ENCODE measurements at places on chromosomes 2 and 18.

GRCh38 chr2:234680688-234681619 is 184.1 kb upstream of the ARL4C start:
- no peak for DNase-seq

DNA sequence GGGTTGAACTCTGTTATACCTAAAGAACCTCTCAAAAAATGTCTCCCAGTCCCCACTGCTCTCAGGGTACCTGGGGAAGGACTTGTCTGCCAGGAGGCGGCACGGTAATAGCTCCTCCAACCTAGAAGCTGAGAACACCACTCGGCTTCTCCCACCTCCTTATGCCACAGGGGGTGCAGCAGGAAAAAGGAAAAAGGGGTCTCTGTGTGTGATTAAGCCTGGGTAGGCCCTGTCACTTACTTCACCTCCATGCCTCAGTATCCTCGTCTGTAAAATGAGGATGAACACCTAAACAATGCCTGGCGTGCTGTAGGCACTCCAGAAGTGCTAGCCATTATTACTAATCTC is 76.6 kb downstream of the EMX1 start:
- no peak for DNase-seq

DNA sequence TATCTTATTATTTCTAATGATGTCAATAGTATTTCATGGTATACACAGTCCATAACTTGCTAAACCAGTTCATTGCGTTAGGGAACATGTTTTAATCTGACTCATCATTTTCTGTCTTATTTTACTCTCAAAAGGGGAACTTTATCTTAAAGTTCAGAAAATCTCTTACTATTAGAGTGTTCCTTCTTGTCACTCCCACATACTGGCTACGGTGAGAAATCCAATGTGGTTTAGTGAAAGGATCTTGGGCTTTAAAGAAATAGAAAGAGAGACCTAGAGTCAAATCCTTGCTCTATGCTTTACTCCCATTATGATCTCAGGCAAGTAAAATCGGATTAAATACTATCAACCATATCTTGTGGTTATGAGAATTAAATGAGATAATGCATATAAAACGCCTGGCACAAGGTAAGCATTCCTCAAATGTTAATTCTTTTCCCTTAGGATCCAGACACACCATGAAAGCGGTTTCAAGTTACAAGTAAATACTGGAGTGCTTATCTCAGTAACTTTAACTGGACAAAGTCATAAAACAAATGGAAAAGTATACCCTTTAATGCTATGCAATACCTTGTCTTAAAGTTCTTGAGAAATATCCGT is 576.0 kb downstream of the ARHGAP15 start:
- DNase-seq: no peak

- no peak for DNase-seq
These were observed 172.2 kb upstream of the SETBP1 start for GRCh38 chr18:44508474-44508873.

- peak; percentile 35 for DNase-seq
These were observed 437.7 kb downstream of the SATB2 start for GRCh38 chr2:199019898-199020507.

- no peak for DNase-seq
These were observed 211.6 kb downstream of the MGAT5 start for GRCh38 chr2:134465228-134466105.

GRCh38 chr2:210626849-210627248 is 70.5 kb downstream of the CPS1 start:
- DNase-seq: no peak

GRCh38 chr18:21194871-21195771 is 46.9 kb upstream of the GREB1L start:
- peak; percentile 45 for DNase-seq

GRCh38 chr2:148814143-148814859 is 60.7 kb upstream of the KIF5C start:
- DNase-seq: no peak

DNA sequence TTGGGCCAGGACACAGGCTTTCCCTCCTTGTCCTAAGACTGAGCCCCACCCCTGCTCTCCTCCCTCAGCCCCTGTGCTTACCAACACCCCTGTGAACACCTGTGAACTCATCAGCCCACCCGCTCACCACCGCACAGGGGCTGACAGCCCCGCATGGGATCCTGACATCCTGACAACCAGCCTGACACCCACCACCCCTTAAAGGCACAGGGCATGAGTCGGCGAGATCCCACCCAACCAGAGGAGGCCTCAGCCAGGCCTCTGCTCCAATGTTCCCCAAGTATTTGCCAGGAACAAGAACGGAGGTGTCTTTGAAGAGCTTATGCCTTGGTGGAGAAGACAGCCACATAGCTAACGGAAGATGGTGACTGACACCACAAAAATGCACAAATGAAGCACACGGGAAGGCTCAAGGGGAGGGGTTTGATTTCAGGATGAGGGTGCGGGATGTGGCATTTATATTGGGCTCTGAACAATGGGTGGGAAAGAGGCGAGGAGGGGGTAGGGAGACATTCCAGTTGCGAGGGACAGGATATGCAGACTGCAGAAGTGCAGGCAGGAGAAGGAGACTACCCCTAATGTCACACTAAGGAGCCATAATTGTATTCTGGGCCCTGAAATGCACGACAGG is 11.0 kb downstream of the RAB11FIP5 start:
- no peak for DNase-seq

- DNase-seq: no peak
These were observed 678 bp upstream of the OTX1 start for GRCh38 chr2:63049970-63050333.

- DNase-seq: no peak
These were observed 35.4 kb upstream of the DNAH7 start for GRCh38 chr2:196104066-196104465.

DNA sequence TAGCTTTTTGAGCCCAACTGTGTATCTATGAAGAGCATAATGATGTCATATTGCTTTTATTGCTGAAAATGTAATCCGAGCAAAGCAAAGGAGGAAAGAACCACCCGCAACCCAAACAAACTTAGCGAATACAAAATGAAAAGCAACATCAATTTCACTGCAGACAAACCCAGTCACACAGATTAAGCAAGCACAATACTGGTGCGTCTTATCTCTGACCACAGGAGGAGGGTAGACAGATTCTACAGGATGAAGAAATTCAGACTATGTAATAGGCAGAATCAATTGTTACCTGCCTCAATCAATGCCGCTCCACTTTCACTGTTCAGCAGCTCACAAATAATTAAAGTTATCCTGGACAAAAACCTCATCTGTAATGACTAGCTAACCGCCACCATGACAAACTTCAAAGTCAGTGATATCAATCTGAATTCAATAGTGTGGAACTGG is 115.5 kb upstream of the SP3 start:
- no peak for DNase-seq

DNA sequence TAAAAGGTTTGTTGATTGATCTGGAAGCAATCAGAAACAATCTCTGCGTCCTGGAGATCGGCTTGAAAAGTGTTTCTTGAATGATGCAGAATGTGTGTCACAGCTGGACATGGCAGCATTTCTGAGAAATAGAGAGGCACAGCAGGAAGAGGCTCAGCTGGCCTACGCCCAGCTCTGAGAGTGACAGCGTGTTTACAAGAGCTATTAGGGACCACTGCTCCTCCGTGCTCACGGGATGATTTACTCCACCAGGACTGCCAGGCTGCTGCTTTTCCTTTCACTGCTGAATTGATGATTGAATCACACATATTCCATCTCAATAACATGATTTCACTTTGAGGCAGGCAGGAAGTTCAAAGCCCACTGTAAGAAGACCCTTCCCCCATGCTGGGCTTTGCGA is 62.8 kb downstream of the GALNT14 start:
- DNase-seq: no peak

DNA sequence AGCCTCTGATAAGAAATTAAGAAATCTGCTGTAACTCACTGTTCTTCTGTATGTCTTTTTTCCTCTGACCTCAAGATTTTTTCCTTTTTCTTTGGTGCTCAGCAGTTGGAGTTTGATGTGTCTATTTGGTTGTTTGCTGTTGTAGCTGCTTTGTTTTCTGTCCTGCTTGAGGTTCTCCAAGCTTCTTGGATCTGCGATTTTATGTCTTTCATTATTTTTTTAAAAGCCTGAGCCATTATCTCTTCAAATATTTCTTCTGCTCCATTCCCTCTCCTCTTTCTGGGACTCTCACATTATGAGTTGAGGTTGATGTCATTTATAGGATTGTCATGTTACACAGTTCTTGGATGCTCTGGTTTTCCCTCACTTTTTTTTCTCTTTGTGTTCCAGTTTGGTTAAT is 47.7 kb downstream of the RAMP1 start:
- no peak for DNase-seq

- DNase-seq: no peak
These were observed 102.5 kb downstream of the EVA1A start for GRCh38 chr2:75458201-75458600.

DNA sequence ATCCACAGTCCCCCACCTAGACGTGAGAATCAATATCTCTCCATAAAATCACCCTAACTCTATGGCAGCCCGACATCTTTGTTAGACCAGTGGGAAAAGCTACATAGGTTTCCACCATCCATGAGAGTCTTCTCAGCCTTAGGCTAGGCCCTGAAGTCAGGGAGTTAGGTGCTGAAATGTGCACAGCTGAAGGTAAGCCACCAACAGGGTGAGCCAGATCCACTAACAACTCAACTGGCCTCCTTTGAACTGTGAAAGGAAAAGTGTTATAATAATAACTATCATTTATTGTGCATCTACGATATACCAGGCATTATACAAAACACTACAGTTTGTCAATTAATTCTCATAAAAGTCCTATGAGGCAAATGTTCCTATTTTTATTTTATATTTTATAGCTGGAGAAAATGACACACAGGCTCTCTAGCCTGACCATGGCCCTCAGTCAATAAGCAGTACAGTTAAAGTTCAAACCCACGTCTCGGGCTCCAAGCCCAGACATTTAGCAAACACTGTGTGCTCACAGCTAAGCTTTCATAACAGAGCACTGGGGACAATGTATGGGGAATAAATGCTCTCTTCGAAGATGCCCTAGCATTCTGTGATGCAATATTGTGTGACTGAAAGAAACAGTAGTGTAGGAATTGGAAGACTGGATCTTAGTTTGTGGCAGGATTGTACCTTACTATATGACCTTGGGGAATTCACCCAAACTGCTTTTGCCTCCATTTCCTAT is 11.2 kb upstream of the CYP27C1 start:
- peak; percentile 21 for DNase-seq

- no peak for DNase-seq
These were observed 17.5 kb upstream of the FAHD2A start for GRCh38 chr2:95384854-95385569.

- no peak for DNase-seq
These were observed 307.6 kb upstream of the CDH20 start for GRCh38 chr18:61025596-61025995.

- no peak for DNase-seq
These were observed 42.8 kb downstream of the ITSN2 start for GRCh38 chr2:24317491-24317920.

GRCh38 chr2:95073856-95074662 is 47.5 kb downstream of the MRPS5 start:
- peak; percentile 93 for DNase-seq

DNA sequence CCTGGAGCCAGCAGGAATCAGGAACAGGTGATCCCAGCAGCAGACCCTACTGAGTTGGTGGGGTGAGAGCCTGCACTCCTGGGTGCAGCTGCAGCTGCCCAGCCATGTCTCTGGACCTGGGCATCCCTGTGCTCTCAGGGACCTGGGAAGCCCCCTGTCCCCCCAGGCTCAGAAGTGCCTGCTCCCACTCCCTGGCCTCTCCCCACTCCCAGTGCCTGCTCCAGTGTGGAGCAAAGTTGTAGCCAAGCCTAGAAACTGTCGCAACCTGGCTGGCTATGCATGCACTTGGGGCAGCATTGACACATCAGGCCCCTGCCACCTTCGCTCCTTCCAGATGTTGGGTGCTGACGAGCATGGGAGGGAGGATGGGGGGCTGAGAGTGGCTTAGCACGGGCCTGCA is 1124.7 kb upstream of the ACVR2A start:
- no peak for DNase-seq

GRCh38 chr2:74778381-74779264 is 55.3 kb upstream of the HK2 start:
- DNase-seq: no peak

- no peak for DNase-seq
These were observed 309.2 kb upstream of the TCF4 start for GRCh38 chr18:55897091-55897689.

DNA sequence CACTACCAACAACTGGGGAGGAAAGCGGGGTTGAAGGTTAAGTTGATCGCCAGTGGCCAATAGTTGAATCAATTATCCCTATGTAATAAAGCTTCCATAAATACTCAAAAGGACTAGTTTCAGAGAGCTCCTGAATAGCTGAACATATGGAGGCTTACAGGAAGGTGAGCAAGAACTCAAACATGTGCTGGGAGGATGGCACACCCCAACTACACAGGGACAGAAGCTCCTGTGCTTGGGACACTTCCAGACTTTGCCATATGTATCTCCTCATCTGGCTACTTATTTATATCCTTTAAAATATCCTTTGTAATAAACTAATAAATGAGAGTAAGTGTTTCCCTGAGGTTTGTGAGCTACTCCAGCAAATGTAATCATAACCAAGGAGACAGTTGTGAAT is 115.7 kb downstream of the HNMT start:
- no peak for DNase-seq

DNA sequence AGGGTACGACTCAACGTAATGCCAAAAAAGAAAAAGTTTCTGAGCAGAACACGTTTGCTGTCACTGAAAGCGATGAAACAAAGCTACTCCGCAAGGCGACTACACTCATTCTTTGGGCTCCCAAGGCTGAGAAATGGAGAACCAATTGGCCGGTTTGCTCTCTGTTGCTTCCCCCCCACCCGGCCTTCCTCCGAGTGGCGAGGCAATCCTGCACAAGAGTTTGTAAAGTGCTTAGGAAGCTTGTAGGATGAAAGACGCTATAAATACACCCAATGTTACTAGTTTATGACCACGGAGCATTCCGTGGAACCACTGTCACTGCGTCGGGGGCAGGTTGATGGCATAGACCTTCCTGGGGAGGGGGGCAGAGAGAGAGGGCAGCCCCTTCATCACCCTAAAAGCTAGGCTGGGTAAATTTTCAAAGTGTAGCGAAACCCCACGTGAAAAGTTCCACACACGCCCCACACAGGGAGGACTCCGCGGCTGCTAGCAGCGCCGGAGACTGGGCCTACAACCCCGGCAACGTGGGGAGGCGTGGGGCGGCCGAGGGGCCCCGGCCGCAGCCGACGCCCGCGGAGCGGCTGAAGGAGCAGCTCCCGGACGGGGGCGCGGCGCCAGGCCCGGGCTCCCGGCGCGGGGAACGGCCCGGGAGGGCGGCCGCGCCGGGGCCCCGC is 915 bp downstream of the CUL3 start:
- peak; percentile 38 for DNase-seq

- DNase-seq: no peak
These were observed 54.8 kb upstream of the DOCK10 start for GRCh38 chr2:225097035-225097434.

DNA sequence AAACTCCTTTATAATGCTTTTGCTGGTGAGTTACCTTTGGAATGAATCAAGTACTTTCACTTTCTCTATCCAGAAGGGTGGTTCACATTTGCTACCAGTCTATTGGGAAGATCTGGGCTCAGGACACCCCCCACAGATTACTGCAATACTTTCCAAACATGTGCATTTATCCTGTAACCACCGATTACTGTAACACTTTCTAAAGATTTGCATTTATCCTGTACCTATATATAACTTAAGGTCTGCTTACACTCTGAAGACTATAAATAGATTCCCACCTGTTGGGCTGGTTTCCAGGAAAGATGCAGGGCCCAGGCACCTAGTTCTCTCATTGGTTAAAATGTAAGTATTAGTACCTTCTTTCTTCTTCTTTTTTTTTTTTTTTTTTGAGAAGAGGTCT is 113.0 kb upstream of the NEDD4L start:
- DNase-seq: no peak

GRCh38 chr2:69375494-69376353 is 11.3 kb downstream of the GFPT1 start:
- DNase-seq: no peak
